ENCODE measurements at places on chromosomes 3 and 15.
A peak's percentile ranks its signal among the peaks of the same experiment; 100 is the strongest.

- no peak for DNase-seq
These were observed 866 bp upstream of the CD276 start for GRCh38 chr15:73683257-73683776.

DNA sequence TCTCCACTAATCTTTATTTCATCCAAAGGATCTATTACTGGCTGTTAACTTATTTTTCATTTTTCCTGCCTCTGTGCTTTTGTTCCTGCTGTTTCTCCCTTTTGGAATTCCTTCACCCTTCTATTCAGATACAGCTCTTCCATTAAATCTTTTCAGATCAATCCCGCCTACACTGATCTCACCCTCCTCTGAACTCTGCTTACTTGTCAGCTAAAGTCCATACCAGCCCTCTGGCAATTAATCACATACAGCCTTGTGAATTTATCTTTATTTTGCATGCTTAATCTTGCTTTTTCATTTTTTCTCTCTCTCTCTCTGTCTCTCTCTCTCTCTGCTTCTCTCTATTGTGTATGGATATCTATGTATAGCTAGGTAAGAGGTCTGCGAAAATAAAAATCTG is 100.8 kb upstream of the UMPS start:
- no peak for DNase-seq

DNA sequence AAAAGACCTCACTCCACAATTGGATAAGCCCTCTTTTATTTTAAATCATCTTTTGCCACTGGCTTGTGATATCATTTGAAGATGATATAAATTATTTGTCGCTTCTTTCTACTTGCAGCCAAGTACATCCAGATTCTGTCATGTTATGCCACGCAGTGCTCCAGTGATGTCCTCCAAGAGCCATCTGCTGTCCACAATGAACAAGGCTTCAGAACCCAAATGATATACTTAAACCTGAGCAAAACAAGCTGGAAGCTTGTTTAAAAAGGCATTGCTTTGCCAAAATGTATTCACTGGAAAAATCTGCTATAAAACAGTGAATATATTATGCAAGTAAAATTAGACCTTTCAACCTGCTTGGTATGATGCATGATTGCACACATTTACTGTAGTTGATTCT is 58.8 kb upstream of the ARL6 start:
- DNase-seq: no peak

- no peak for DNase-seq
These were observed 305.0 kb downstream of the WDR72 start for GRCh38 chr15:53454535-53454842.

DNA sequence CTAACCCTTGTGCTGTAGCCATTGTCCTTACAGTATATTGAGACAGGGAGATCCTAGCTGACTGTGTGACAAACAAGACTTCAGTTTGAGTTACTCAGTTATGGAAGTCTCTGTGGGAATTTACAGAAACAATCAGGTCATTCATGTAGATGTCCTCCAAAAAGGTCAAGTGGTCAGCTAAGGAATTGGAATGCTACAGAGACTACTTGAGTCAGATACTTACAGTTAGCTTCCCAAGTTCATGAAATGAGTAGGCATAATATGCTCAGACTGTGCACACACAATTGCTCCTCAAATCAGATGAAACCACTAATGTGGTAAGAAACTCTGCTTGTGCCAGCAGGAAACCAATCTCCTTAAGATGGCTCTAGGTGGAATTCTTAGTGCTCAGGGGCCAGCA is 985.7 kb downstream of the NSUN3 start:
- DNase-seq: no peak

GRCh38 chr15:27746401-27746955 is 352.6 kb downstream of the OCA2 start:
- no peak for DNase-seq

GRCh38 chr15:75143738-75144334 is 57.8 kb upstream of the C15orf39 start:
- no peak for DNase-seq

DNA sequence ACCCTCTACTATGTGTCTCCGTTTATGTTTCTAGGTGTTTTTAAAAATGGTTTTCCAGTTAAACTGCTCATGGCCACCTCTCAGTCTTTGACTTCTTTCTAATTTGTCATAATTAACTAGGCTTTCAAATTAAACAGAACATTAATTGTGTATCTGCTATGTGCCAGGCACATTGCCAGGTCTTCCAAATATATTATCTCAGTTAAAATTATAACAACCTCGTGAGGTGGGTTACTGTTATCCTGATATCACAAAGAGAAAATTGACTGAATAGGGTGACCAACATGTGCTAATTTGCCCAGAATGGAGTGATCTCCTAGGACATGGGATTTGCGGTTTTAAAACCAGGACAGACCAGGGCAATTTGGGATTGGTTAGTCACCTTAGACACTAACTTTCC is 222.4 kb upstream of the TLE3 start:
- DNase-seq: no peak

DNA sequence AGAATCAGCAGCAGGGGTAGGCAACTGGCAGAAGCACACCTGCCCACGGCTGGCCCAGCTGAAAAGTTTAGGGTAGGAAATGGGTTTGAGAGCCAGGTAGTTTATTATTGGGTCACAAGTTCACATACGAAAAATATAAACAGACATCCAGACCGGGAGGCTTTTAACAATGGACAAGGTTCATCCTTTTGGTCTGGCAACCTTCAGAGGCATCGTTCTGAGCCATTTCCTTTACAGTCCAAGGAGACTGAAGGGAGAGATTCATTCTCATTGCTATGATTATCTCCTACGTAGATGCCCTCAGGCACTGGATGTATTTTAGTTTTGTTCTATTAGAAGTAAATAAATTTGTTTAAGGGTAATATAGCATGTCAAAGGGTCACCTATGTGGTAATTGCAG is 248.0 kb upstream of the THBS1 start:
- no peak for DNase-seq

DNA sequence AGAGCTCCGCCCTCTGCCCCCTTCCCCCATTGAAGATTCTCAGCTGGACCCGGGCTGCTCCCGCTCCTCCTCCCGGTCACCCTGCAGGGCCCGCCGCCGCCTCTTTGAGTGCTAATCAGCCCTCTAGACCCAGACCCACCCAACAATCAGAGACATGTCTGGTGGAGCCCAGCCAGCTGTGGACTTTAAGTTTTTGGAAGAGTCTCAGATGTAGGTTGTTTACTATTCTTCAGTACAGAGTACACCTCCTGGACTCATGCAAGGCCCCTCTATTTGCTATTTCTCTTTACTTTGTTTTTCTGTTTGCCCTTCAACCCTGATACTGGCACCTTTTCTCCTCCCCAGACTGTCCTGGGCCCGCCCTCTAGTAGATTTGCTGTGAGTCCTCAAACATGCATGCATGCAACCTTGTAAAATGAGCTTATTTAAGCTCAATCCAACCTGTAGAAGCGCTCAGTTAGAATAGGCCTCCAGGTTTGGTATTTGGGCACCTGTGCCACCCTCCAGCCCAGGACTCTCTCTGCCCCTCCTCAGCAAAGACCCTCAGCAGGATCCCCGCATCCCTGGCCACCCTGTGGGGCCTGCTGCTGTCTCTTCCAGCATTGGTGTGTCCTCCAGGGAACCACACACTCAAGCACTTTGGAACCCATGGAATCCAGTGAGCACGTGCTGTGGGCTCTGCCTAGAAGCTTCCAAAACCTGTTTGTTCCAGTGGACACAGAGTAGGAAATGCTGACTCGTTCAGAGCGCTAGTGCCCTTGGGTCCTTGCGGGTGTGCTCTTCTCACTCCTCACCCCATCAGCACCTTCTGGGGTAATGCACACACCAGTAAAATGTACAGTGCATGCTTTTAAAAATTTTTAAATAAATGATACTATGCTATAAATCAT is 4.6 kb downstream of the PRR23E start:
- DNase-seq: no peak

DNA sequence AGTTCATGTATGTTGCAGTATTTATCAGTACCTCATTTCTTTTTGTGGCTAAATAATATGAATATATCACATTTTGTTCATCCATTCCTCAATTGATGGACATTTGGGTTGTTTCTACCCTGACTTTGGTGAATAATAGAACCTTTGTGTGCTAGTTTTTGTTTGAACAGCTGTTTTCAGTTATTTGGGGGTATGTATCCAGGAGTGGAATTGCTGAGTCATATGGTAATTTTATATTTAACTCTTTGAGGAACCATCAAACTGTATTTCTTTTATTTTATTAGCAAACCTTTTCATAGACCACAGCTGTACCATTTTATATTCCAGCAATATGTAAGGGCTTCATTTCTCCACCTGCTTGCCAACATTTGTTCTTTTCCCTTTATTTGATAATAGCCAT is 38.4 kb upstream of the RBM5 start:
- DNase-seq: no peak

- no peak for DNase-seq
These were observed 50.0 kb downstream of the DHX30 start for GRCh38 chr3:47852604-47853602.

GRCh38 chr3:39350714-39351113 is 21.2 kb downstream of the CCR8 start:
- DNase-seq: peak; percentile 63

DNA sequence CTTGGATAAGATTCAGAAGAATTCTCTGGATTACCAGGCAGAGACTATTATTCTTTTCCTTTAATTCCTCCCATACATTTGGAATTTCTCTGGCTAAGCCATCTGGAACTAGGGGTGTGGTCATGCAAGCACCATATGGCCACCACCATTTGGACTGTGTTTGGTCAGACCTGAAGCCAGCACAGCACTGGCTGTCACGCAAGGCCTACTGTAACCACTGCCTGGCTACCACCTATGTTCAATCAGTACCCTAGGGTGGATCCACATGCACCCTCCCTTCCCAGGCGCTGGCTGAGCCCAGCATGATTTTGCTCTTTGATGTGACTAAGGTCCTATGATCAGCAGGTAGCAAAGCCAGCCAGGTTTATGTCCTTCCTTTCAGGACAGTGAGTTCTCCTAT is 287.8 kb upstream of the GOLIM4 start:
- no peak for DNase-seq

DNA sequence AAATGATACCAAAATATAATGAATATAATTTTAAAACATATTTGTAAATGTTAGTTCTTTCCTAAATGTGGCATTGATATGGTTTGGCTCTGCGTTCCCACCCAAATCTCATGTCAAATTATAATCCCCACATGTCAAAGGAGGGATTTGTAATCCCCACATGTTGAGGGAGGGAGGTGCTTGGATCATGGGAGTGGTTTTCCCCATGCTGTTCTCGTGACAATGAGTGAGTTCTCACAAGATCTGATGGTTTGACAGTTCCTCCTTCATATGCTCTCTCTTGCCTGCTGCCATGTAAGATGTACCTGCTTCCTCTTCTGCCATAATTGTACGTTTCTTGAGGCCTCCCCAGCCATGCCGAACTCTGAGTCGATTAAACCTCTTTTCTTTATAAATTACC is 12.0 kb downstream of the CGGBP1 start:
- DNase-seq: no peak

GRCh38 chr3:32290619-32291018 is 52.1 kb downstream of the CMTM8 start:
- DNase-seq: no peak

GRCh38 chr3:191369616-191370010 is 39.3 kb upstream of the UTS2B start:
- DNase-seq: no peak

- no peak for DNase-seq
These were observed 742.0 kb downstream of the NR2F2 start for GRCh38 chr15:97072545-97072944.

DNA sequence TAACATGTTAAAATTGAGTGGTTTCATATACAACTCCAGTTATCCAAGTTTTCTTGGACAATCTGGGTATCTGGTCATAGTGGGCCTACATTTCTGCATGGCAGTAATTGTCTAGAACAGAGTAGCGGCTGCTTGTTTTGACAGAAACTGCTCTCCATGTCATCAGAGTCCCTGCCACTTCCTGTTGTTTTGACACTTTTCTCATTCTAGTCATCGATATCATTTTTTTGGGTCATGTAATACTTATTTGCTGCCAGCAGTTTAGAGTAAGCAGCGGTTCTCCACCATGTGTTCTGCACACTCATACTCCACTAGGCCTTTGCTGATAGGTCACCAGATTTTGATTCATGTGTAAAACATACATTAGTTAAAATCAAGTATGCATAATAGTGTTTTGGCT is 81.5 kb downstream of the SLC25A26 start:
- DNase-seq: no peak

- no peak for DNase-seq
These were observed 74.0 kb upstream of the NMNAT3 start for GRCh38 chr3:139751789-139752188.

GRCh38 chr3:173676094-173676493 is 278.6 kb downstream of the NLGN1 start:
- no peak for DNase-seq

DNA sequence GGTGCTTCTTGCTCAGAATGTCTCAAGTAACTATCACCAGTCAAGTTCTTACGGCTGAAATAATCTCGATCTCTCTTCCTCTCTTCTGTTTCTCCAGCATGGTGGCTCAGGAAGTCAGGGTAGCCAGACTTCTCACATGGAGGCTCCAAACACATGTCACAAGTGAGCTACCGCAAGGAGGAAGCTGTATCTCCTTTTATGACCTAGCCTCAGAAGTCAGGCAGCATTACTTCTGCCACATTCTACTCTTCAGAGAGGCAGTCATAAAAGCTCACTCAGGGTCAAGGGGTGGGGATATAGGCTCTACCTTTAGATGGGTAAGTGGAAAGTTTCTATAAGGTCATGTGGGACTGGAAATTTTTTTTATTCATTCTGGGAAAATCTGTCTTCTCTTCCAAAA is 86.6 kb upstream of the NEO1 start:
- DNase-seq: no peak

GRCh38 chr3:126105691-126106187 is 21.8 kb upstream of the SLC41A3 start:
- no peak for DNase-seq

DNA sequence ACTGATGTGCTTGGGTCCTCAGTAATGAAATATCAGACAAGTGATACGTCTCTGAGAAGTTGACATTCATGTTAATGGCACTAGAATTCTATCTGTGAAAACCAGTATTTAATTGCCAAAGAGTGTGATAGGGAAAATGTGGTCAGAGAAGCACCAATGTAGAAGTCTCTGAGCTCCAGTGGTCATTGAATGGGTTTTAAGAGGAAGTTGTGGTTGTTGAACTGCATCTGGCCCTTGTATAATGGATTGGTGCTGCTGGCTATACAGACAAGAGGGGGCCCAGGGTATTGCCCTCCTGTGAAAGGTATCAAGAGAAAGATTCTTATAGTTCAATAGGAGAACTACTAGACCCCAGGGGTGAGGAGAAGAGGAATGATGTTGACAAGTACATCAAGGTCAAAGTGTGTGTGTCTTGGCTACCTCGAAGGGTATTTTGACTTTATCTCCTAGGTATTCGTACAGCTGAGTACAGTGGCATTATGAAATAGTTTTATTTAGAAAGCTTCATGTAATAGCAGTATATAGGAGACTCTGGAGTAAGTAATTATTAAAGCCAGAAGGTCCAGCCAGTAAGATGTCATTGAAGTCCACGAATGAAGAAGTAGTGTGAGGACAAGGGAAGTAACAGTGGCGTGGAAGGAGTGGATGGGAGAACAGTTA is 47.1 kb downstream of the CHD2 start:
- DNase-seq: no peak

- DNase-seq: no peak
These were observed 11.5 kb upstream of the IGDCC4 start for GRCh38 chr15:65434201-65434600.
